ENCODE measurements at places on chromosomes 5 and 9.

GRCh38 chr9:115615821-115616665, 498.1 kb upstream of the TNC start:
- no peak for DNase-seq

DNA sequence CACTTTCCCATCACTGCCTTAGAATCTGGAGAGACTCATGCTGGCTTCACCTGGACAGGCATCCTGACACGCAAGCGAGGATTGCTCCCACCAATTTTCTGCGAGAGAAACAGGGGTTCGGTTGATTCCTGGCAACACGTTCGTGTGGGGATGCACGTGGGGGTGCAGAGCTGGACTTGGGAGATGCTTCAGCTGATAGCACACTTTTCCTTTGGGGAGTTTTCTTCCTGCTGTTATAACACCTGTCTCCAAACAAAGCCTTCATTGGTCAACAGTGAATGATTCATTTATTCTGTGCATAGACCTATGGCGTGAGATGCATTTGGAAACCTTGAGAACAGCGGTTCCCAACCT, 50.0 kb downstream of the ROPN1L start:
- no peak for DNase-seq

- DNase-seq = no peak
These were observed 291.9 kb upstream of the PDE4D start for GRCh38 chr5:60185231-60186099.

GRCh38 chr5:67267512-67268216, 71.1 kb upstream of the CD180 start:
- DNase-seq = no peak

DNA sequence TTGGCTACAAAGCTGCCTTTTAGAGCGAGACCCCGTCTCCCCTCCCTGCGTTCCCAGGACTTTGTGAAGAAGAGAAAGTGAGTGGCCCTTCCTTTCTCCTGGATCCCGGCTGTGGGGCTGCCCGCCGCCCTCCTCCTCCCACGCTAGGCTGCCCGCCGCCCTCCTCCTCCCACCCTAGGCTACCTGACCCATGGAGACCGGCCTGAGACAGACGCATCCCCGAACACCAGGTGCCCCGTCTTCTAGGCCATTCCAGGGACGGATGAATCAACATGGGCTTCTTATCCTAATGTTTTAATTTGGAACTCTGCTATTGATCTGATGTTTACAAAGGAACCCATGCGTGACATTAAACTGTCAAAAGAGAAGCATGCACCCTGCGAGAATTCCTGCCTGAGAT, 117.3 kb upstream of the LPCAT1 start:
- no peak for DNase-seq

DNA sequence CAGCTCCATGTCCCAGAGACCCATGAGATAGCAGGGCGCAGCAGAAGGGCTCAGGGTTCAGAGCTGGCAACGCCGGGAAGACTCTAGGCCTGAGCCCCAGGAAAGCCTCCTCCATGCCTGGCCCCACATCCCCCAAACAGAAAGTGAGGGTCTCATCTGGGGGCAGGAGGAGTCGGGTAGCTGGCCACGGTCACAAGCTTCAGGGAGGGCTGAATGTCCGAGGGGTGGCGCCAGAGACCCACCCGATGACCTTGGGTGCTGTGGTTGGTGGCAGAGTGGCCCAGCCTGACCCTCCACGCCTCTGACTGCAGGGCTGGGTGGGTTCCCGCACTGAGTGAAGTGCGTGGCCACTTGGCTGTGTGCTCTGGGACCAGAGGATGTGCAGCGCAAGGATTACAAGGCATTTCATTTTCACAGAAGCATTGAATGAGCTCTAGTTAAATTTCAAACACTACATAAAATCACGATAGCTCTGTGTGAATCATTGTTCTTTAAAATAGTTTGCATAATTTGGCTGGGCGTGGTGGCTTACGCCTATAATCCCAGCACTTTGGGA, 3.0 kb downstream of the C8G start:
- peak; percentile 32 for DNase-seq

GRCh38 chr5:75667586-75667985, 49.7 kb downstream of the POC5 start:
- no peak for DNase-seq

DNA sequence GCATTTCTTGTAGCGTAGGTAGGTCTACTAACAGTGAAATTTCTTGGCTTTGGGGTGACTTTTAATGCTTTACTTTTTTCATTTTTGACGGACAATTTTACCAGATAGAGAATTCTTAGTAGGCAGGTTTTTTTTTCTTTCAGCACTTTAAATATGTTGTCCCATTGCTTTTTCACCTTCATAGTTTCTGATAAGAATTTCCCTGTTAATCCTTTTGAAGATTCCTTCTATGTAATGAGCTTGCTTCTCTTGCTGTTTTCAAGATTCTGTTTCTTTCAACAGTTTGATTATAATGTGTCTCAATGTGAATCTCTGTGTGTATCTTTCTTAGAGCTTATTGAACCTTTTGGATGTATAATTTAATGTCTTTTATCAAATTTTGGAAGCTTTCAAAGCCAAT, 35.5 kb downstream of the PBX3 start:
- DNase-seq = no peak

GRCh38 chr9:126436545-126437267, 110.1 kb downstream of the MVB12B start:
- no peak for DNase-seq

DNA sequence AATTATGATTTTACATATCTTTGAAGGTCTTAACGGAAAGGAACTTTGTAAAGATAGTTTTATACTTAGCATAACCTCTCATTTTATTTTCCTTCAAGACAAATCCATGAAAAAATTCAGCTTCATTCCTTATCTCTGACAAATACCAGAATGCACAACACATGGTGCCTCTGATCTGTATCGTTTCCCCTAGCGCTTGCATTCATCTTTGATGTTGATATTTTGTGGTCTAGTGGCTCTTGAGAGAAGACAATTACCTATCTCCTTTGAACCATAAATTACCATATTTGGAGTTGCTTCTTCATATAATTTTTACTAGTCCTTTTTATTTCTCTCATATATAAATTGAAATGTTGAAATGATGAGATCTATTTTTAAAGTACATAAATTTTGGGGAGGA, 551.3 kb downstream of the PDE4D start:
- no peak for DNase-seq

DNA sequence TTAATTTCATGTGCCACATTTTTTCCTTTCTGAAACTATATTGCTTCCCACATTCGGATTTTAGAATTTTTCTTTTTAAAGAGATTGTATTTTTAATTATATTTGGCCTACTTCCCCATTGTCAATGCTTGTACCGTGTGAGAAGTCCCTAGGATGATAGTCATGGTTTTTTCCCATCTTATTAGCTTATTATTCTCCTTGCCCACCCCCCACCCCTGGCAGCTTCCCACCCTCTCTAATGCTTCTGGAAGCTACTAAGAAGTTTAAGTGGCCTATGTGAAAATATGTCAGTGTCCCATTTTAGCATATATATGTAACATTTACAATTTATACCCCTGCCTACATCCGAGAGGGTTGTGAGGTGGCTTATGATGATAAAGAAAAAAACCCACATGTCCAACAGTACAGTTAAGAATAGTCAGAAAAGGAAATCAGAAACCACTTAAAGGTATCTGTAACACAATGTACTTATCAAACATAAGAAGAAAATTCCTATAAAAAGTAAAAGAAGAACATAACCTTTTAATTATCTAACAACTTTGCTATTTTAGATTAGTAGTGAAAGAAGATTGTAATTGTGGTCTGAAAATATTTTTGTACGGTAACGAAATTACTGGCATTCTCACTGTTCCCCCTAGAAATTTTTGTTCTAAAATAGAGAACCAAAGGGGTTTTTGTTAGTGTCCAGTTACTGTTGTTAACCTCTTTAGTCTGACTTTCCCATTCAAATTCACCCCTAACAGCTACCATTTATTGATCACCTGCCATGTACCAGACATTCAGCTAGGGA, 62.1 kb downstream of the SLC44A1 start:
- DNase-seq = no peak

Data from right lung (tissue), 10 donors.